Body of pancreas (tissue), 4 donors: ENCODE measurements at places on chromosomes 11 and 22.

GRCh38 chr11:96197103-96197502 is 145.9 kb downstream of the MAML2 start:
- no peak for DNase-seq

DNA sequence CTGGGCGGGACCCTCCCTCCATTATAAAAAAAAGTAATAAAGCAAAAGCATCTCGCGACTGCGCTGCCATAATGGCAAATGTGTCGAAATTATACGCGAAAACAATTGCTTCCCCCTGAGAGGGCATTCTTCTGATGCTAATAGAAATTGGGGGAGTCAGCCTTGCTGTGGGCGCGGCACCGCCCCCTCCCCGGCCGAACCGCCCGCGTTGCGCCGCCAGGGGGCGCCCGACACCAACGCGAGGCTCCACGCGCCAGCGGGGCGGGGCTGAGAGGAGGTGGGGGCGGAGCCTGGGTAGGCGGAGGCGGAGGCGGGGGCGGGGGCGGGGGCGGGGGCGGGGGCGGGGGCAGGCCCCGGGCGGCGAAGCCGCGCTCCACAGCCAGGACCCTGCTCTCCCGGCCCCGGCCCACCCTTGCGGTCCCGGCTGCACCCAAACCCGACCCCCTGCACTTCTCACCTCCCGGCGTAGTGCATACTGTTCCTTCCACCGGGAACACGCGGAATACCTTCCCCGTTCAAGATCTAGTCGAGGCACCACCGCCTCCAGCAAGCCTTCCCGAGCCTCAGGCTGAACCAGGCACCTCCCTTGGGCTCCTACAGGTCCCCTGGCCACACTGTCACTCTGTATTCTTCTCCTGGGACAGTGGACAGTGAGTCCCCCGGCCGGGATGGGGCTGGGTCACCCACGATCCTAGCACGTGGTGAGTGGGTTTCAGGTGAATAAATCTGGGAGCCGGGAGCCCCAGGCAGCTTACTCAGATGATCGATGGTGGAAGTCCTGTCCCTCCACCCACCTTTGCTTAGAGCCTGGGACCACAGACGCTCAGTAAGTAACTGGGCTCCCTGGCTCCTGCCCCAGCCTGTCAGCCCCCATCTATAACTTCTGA is 15.5 kb upstream of the UPK3A start:
- peak; percentile 85 for DNase-seq

- DNase-seq: no peak
These were observed 984.4 kb downstream of the FAM181B start for GRCh38 chr11:81749245-81749644.

GRCh38 chr11:119474682-119475596 is 52.0 kb upstream of the THY1 start:
- DNase-seq: peak; percentile 70

- DNase-seq: peak; percentile 17
These were observed 1.6 kb downstream of the CADM1 start for GRCh38 chr11:115502636-115503082.

- peak; percentile 28 for DNase-seq
These were observed at the start of gene SLC17A6 for GRCh38 chr11:22337596-22338485. TSS of gene SLC17A6 (plus strand) at chr11:22338381. CDS start at chr11:22338534, 153 bp downstream.

GRCh38 chr11:33685082-33685481 is 15.5 kb downstream of the C11orf91 start:
- DNase-seq: no peak

DNA sequence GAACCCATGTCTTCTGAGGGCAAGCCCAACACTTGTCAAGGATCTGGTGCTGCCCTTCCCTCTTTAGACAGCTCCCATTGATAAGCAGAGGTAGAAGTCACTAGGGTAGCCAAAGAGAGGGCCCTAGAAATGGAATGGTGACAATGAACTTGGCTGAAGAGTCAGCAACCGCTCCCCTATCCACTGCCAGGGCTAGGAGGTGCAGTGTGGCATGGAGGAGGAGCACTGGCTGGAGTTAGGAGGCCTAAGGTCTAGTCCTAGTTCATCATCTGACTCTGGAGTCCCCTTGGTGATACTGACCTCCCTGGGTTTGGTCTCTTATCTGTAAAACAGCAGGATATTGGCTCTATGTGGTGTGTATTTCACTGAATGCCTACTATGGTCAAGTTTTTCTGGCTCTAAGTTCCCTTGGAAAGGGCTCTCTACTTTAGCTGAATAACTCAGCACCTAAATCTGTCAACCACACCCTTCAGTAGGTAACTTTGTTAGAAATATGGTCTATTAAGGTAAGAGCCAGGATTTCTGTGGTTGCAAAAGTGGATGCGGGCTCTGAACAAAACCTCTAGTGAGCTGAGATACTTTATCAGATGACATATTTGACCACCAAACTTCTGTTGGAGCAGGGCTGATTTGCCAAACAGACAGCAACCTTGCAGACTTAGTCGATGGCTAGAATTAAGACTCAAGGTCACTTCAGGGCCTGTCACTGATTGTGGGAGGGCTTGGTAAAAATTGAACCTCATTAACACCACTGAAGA is 10.5 kb downstream of the TIMP3 start:
- no peak for DNase-seq

DNA sequence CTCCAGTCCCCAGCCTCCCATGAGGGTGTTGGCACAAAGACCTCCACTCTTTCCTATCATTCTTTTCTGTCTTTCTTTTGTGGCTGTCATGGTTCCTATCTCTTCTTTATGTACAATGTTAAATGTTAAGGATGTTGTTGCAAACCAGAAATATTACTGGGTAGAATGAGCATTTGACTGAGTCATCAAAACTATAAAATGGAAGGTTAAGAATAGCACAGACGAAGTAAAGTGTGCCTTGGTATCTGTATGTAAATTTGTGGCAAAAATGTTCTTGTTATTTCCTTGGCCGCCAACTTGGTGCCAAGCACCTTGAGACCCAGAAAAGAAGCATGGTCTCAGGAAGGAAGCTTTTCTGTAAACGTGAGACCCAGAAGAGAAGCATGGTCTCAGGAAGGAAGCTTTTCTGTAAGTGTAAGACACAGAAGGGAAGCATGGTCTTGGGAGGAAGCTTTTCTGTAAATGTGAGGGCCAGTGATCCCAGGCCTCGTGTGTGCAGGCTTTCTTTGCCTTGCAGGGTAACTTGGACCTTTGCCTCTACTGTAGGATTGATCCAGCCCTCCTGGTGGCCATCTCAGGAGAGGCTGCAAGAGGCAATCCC is 6.7 kb upstream of the PKP3 start:
- no peak for DNase-seq

DNA sequence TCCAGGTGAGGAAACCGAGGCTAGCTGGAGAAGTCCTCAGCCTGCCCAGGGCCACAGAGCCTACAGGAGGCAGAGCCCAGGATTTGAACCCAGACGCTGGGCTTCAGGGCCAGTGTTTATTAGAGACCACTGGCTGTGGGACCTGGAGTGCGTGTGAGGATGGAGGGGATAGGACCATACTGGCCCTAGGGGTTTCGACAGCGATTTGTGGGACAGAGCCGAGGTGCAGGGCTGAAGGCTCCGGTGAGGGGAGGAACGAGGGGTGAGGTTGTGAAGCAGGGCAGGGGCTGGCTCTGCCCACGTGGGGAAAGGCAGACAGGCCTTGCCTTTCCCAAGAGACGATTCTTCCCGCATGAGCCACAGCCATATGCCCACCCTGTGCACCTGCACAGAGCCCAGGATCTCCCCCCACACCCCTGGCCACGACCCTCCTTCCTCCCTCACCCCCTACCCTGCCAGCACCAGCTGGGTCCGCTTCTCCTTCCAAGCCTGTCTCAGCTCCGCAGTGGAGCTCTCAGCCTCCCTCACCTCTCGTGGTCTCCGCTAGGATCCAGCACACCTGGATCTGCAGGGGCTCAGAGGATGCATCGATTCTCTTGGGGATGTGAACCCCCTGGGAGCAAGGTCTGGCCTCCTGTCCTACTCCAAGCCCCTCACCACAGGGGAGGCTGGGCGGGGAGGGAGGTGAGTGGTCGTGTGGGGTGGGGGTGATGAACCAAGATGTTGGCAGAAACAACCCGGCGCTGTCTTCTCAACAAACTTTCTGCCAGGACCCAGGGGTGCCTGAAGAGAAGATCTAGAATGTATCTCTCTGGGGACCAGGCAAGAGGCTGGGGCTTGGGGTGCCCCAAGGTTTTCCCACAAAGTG is 58.4 kb downstream of the RTL6 start:
- no peak for DNase-seq

GRCh38 chr11:113773092-113773415 is 438 bp downstream of the ZW10 start:
- DNase-seq: no peak

- no peak for DNase-seq
These were observed 16.9 kb downstream of the RSPH14 start for GRCh38 chr22:23124611-23125511.

- DNase-seq: no peak
These were observed 8.0 kb downstream of the MMP7 start for GRCh38 chr11:102522312-102523188.

DNA sequence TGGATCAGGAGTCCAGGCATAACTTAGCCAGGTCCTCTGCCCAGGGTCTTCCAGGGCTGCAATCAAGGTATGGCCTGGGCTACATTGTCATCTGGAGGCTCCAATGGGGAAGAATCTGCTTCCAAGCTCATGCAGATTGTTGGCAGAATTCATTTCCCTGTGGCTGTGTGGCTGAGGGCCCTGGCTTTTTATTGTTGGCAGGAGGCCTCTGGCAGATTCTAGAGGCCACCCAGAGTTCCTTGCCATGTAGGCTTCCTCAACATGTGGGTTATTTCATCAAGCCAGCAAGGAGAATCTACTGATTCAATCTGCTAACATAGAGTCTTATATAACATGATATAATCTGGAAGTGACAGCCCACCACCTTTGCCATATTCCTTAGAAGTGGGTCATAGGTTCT is 16.4 kb upstream of the EP300 start:
- no peak for DNase-seq

DNA sequence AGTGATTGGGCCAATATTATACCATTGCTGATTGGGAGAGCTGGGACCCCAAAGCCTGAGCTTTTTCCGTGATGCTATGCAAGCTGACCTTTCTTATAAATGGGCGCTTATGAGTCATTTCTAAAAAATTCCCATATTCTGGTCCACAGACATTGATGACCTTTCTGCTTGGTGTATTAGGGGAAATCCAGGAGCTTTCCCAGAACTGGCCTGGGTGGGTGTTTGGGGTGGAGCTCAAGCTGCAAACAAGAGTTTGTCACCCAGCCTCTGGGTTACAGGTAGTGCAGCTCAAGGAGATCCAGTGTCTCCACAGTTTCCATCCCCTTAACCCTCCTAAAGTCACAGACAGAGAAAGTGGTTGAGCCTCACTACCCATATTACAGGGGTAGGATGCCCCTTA is 67.7 kb downstream of the CCDC81 start:
- DNase-seq: no peak

GRCh38 chr11:122287401-122287800 is 171.4 kb upstream of the BLID start:
- DNase-seq: no peak

- DNase-seq: no peak
These were observed 47.8 kb upstream of the BMAL1 start for GRCh38 chr11:13229711-13230318.

GRCh38 chr11:6502382-6502781 is 5.3 kb downstream of the DNHD1 start:
- no peak for DNase-seq

GRCh38 chr11:5363679-5364078 is 12.4 kb downstream of the OR51B6 start:
- no peak for DNase-seq

- DNase-seq: no peak
These were observed 844.0 kb downstream of the TBC1D22A start for GRCh38 chr22:47606426-47606825.

DNA sequence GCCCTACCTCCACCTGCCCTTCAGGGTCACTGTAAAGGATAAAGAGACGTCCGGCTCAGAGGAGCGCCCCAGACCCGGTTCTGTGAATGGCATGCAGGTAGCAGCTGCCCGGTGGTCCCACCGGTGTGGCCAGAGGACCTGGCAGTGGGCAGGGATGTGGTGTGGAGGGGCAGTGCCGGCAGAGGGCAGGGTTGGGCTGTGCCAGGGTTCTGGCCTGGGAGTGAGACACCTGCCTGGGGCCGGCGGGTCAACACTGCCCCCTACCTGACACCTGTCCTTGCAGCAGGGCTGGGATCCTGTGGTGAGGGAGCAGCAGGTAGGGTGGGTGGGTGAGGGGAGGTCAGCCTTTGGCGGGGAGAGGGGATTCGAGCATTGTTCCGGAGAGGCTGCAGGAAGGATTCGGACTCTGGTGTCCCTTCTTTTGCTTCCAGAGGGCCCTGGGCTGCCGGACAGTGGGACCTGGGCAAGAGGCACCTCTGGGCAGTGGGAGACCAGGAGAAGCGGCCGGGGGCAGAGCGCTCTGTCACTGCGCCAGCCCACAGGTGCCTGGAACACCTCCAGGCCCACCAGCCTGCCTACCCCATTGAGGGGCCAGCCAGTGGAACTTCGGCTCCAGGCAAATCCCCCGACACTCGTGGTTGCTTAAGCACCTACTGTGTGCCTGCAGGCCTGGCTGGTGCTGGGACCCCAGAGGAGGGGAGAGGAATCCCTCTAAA is 1.6 kb upstream of the PHLDA2 start:
- DNase-seq: peak; percentile 92

- DNase-seq: peak; percentile 66
These were observed 787 bp downstream of the SMDT1 start for GRCh38 chr22:42080287-42080686.

- no peak for DNase-seq
These were observed 81.1 kb upstream of the SHANK2 start for GRCh38 chr11:71333473-71333872.

- DNase-seq: peak; percentile 92
These were observed at the start of gene FADS1 for GRCh38 chr11:61816736-61817455. TSS of gene FADS1 (minus strand) at chr11:61817003. CDS start at chr11:61816929, 74 bp downstream.

DNA sequence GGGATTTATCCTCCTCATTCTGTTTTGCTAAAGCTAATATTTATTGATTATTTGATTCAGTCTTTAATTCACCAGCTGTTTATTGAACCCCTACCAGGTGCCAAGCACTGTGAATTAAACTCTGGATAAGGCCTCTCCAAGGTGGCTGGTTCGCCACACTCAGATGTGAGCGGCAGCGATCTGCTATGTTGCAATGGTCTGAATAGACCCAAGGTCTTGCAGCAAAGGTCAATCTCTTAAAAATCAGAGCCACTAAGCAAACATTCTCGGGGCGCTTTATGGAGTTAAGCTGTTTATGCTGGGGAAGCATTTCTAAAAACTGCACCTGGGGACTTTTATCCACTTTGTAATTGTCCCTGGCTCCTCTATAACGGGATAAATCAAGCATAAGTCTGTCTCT is 10.5 kb upstream of the TSPAN18 start:
- no peak for DNase-seq

DNA sequence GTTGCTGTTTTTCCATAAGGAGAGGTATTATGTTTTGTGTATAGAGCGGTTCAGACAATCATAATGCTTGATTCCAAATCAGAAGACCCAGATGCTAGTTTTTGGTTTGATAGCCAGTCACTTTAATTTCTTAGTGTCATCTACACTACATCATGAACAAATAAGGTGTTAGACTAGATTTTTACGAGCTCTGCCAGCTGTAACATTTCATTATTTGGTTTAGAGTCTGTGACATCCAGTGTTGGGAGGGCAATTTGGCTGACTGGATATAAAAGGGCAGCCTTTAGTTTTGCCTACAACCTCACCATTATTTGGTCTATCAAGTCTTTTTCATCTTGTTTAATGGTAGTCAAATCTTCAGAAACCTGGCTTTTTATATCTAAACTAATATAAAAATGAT is 30.2 kb upstream of the FBXO3 start:
- DNase-seq: no peak
